ENCODE measurements at places on chromosomes 16 and 17.
A peak's percentile ranks its signal among the peaks of the same experiment; 100 is the strongest.

- DNase-seq: no peak
Observed at GRCh38 chr17:82896071-82897000, 56.5 kb upstream of the ZNF750 start.

GRCh38 chr16:54431997-54432896 is 145.7 kb upstream of the IRX3 start:
- no peak for DNase-seq

GRCh38 chr16:23062524-23062923 is 86.7 kb downstream of the USP31 start:
- DNase-seq: no peak

- DNase-seq: no peak
Observed at GRCh38 chr17:51391982-51392654, 131.8 kb downstream of the UTP18 start.

DNA sequence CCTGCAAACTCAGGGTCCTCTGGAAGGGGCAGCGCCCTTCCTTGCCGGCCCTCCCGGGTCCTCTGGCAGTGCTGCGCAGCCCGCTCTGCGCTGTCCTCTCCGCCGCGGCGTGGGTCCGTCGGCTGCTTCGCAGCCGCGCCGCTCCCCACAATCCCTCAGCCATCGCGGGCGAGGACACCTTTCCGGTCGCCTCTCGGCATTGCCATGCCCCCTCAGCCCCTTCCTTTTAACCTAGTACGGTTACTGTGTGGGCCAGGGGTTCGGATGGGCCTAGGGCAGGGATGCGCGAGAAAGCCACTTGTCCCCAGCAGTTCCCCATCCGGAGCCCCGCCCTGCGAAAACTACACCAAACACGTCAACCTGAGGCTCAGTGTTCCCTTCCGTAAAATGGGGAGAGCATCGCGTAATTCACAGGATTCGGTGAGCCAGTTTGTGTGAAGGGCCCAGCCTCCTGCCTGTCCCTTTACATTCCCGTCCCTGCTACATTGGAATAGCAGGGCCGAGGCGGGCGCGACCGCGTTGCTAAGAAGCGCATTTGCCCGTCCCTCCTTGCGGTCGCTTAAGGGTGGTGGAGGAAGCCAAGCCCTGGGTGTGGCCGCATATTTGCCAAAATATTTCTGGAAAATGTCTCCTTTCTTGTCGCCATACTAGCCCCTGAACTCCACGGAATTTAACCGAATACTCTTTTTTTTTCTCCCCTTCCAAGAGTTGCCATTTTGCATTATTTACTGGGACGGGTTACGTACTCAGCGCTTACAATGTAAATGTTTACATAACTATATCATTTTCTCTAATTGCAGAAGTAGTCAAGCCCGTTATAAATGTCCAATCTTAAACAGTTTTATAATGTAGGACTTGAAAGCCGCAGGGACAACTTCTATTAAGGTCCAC is 13.2 kb downstream of the COPZ2 start:
- no peak for DNase-seq

DNA sequence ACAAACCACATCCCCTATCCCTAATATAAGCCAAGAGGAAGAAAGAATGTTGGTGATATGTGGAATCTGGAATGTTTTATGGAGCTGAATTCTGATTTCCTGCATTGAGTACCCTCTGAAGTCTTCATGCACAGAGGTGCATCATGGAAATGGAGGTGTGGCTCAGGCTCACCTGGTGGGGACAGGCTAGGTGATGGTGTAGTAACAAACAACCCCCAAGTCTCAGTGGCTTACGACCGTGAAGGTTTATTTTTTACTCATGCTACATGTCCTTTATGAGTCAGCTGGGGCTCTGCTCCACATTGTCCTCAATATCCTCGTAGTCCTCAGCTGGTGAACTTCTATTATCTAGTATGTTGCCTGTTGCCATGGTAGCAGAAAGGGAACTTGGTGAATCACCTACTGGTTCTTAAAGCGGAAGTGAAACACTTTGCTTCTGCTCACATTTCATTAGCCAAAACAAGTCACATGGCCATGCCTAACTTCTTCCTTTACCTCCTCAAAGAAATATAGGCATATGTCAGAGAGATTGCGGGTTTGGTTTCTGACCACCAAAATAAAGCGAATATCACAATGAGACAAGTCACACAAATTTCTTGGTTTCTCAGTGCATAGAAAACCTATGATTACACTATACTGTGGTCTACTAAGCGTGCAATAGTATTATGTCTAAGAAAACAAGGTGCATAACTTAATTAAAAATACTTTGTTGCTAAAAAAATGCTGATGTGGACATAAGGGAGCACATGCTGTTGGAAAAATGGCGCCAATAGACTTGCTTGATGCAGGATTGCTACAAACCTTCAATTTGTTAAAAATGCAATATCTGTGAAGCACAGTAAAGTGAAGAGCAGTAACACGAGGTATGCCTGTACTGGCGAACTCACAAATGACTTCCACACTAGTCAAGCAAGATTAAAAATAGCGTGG is at the start of gene PMFBP1:
PMFBP1 (minus strand) TSS at position 51 of the 930 bp plus-strand sequence. CDS start 947 bp downstream, outside the sequence.
- no peak for DNase-seq

DNA sequence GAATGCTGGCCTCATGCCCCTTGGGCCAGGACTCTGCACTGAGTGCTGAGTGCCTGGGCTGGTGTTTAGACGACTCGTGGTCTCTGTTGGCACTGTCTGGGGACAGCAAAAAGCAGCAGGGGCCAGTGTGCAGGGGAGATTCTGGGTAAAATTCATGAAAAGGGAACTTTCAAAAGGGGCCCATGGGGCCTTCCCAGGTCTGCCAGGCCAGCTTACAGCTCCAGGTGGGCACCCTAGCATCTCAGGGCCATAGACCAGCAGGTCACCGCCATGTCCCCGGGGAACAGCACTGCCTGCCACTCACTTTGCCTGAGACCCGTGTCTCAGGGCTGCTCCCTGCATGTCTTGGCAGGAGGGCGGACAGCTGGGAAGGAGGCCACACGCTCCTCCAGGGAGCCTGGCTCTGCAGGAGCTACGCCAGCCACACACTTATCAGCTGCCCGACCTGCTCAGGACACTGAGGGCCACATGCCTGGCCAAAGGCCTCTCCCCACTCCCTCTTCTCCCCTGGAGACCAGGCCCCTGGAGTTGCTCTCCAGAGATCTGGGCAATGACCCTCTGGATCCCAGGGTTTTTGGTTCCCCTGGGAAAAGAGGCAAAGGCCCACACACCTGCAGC is 8.8 kb upstream of the FASN start:
- DNase-seq: no peak

- DNase-seq: no peak
Observed at GRCh38 chr17:18144855-18145254, 36.3 kb downstream of the MYO15A start.

DNA sequence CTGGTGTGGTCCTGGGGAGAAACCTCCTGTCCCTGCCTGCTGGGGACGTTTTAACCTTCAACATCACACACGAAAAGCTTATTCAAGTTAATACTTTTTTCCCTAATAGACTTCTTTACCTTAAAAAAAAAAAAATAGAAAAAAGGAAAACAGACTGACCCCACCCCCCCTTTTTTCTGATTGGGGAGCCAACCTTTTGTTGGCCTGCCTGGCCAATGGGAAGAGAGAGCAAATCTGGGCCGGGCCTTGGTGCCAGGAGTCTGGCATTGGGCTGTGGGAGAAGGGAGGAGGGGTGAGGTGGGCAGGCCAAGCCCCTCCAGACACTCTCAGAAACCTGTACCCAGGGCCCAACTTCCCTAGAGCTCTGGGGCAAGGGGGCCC is 3.0 kb downstream of the CBX8 start:
- DNase-seq: no peak

- no peak for DNase-seq
Observed at GRCh38 chr17:73598212-73598611, 46.0 kb downstream of the SDK2 start.

GRCh38 chr16:81940781-81941560 is 70.3 kb downstream of the SDR42E1 start:
- DNase-seq: no peak

DNA sequence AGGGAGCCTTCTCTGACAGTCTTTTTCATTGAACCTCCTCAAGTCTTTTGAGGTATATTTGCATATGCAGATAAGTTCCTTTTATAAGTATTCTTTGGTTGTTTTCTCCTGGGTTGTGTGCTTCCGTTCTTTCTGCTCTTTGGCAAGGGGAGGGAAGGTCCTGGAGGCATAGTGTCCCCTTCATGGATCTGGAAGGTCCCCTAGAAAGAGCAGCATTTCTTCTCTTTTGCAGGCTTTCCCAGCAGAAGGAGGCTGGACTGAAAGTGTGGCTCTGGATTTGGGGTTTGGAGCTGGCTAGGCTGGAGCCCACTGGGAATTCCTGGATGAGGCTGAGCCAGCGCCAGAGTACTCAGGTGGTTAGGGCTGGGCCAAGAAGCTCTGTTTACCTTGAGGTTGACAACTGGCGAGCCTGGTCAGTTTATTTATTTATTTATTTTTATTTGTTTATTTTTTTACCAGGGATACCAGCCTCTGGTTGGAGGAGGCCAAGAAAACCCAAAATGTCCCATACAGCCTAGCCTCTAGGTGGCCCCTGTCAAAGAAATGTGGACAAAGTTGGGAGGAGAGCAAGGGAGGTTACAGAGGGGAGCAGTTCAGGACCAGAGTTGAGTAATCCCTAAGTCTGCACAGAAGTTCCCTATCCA is 5.4 kb upstream of the TOP2A start:
- DNase-seq: no peak

DNA sequence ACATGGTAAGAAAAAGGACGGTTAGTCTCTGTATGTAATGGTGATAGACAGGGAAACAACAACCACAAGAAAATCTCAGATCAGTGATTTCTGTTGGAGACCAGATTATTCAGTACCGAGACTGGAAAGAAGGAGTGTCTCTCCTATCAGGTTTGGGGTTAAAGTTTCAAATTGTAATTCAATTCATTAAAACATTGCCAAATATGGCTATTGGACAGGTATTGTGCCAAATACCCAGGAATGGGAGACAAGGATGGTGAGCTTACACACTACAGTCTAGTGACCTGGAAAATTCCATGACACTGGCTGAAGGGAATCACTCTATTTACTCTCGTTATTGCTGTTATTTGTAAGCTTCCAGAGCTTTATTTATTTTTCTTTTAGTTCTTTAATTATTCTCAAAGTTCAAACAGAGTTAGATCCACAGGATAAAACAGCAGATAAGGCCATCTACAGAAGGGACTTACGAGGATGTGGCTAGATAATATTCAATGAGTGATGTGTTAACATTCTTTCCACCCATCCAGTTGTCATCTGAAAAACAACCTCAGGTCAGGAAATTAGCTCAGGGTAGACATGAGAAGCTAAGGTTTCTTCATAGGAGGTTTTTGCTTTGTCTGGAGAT is 25.1 kb upstream of the MMD start:
- DNase-seq: no peak

DNA sequence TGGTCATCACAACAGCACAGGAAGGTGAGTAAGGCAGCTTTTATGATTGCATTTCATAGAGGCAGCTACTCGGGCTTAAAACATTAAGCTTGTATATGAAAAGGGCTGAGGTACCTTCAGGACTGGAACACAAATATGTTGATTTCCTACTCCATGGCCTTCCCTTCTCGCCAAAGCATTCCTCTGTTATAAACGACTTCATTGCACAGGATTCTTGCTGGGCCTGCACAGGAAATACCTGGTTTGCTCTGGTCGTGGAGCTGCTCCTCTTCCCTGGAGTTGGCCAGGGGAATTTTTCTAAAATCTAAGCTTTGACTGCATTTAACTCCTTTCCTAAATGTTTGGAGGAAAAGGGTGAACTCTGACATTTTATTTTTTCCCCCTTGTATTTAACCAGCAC is 49.0 kb downstream of the CHD9 start:
- DNase-seq: no peak

DNA sequence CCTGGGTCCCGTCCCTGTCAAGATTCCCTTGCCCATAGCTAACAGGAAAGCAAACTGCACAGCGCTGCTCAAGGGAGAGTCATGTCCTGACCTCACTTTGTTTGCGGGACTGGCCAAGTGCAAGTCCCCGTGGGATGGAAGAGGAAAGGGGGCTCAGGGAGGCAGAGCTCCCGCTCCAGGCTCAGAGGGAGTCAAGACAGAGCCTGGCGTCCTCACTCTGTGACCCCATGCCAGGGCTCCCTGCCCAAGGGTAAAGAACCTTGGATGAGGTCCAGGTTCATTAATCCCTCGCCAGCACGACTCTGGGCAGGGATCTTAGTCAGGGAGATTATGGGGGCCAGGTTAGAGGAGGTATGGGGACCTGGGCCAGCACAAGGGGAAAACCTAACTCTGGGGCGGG is 51.5 kb upstream of the CBX4 start:
- no peak for DNase-seq

- peak; percentile 61 for DNase-seq
Observed at GRCh38 chr16:84514874-84515835, 10.7 kb upstream of the MEAK7 start.

DNA sequence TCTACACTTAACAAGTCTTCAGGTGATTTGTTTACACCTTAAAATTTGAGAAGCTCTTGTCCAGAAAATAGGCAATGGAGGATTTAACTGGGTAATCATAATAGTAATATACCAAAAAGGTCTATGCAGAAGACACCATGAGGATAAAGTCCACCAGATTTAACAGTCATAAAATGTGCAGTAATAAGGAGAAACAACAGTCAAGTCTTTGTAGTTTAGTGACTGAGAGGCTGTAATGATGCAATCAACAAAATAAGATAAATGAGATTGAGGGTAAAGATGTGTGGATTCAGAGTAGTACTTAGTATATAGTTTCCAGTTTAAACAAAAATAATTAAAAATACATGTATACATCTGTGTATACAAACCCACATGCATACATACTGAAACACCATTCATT is 91.2 kb downstream of the STXBP4 start:
- DNase-seq: no peak

DNA sequence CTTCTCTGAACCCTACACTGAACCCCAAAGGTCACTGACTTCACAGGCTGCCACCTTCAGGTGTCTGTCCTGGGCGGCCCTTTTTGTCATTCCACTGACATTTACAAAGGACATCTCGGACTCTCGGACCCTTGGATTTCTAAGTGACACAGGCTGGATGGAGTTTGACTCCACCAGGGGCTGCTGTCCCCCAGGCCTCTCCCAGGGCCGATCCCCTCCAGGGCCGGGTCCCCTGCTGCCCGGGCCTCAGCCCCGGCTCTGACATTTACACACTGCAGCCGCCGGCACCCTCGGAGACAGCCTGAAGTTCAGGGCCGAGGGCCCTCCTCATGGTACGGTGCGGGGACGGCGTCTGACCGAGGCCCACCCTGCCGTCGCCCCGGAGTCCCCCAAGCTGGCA is 24.1 kb downstream of the CACNA1H start:
- DNase-seq: no peak

DNA sequence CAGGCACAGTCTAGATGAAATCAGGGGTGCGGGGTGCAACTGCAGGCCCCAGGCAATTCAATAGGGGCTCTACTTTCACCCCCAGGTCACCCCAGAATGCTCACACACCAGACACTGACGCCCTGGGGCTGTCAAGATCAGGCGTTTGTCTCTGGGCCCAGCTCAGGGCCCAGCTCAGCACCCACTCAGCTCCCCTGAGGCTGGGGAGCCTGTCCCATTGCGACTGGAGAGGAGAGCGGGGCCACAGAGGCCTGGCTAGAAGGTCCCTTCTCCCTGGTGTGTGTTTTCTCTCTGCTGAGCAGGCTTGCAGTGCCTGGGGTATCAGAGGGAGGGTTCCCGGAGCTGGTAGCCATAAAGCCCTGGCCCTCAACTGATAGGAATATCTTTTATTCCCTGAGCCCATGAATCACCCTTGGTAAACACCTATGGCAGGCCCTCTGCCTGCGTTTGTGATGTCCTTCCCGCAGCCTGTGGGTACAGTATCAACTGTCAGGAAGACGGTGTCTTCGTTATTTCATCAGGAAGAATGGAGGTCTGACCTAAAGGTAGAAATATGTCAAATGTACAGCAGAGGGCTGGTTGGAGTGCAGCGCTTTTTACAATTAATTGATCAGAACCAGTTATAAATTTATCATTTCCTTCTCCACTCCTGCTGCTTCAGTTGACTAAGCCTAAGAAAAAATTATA is 1.6 kb downstream of the HBA1 start:
- DNase-seq: no peak

GRCh38 chr17:489758-490329 is 137.2 kb upstream of the RPH3AL start:
- DNase-seq: peak; percentile 33

Data from activated CD4-positive, CD25-positive, alpha-beta regulatory T cell treated with anti-CD3 and anti-CD28 coated beads, Interleukin-2, amount 50 U/mL, for 16 hours (primary cell).